ENCODE measurements at places on chromosomes 11 and 22. TPM values are rescaled to one million over a fixed set of nuclear protein-coding genes. Genes with fewer than 3 reads are reported as not detected.

MS4A6E gene
- not detected for total RNA-seq

LDHAL6A gene
- total RNA-seq = not detected

IGF2 gene
- total RNA-seq = 3.1 TPM

GRCh38 chr22:38246046-38246658 lies 26.7 kb downstream of the TMEM184B start:
- no peaks in the 10 kb centered on the region for H3K4me1 ChIP-seq
- no peak overlapping the region for H3K27ac ChIP-seq
- no peak overlapping the region for H3K4me3 ChIP-seq
- DNase-seq = no peak
- H3K36me3 ChIP-seq = peaks cover 56% of the 10 kb centered on the region

- no peaks in the 10 kb centered on the region for H3K36me3 ChIP-seq
- no peak overlapping the region for H3K4me3 ChIP-seq
- H3K4me1 ChIP-seq = no peaks in the 10 kb centered on the region
- no peak for DNase-seq
- no peak overlapping the region for H3K27ac ChIP-seq
Measured at GRCh38 chr11:127709960-127710359, 709.4 kb upstream of the KIRREL3 start.

- H3K27ac ChIP-seq = no peak overlapping the region
- no peak overlapping the region for H3K4me3 ChIP-seq
- peaks cover 2% of the 10 kb centered on the region for H3K36me3 ChIP-seq
- no peak for DNase-seq
- H3K4me1 ChIP-seq = no peaks in the 10 kb centered on the region
- no peaks in the 10 kb centered on the region for H3K27me3 ChIP-seq
Measured at GRCh38 chr11:88231894-88232482, 56.7 kb upstream of the RAB38 start.
